Aorta (tissue), 5 donors: ENCODE measurements at places on chromosomes 7 and 10. TPM values are rescaled to one million over a fixed set of nuclear protein-coding genes. Genes with fewer than 3 reads are reported as not detected.

DNA sequence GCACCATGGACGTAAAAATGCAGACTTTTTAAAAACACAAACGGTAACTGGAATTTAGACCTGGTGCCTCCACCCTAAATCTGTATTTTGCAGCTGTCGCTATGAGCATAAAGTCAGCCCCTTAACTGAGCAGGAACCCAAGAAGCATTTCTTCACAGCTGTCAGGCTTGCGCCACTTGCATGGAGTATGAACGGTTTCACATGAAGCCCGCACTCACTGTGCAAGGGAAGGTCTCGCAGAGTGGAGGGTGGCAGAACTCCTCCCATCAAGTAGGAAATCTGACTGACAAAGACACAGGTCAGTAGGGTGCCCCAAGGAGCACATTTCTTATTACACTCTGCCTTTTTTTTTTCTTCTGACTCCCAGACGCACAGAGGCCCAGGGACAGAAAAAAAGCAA lies 58.5 kb downstream of the ELMO1 start:
- H3K27me3 ChIP-seq, result no peaks in the 10 kb centered on the region
- H3K4me3 ChIP-seq, result no peak overlapping the region
- no peak overlapping the region for H3K27ac ChIP-seq
- H3K36me3 ChIP-seq, result no peaks in the 10 kb centered on the region

GRCh38 chr7:70116867-70117266 lies 518.6 kb downstream of the AUTS2 start:
- H3K36me3 ChIP-seq, result no peaks in the 10 kb centered on the region
- DNase-seq, result no peak
- H3K27me3 ChIP-seq, result no peaks in the 10 kb centered on the region
- no peak overlapping the region for H3K27ac ChIP-seq

The SYNPO2L gene
- 0.18 TPM for total RNA-seq

DNA sequence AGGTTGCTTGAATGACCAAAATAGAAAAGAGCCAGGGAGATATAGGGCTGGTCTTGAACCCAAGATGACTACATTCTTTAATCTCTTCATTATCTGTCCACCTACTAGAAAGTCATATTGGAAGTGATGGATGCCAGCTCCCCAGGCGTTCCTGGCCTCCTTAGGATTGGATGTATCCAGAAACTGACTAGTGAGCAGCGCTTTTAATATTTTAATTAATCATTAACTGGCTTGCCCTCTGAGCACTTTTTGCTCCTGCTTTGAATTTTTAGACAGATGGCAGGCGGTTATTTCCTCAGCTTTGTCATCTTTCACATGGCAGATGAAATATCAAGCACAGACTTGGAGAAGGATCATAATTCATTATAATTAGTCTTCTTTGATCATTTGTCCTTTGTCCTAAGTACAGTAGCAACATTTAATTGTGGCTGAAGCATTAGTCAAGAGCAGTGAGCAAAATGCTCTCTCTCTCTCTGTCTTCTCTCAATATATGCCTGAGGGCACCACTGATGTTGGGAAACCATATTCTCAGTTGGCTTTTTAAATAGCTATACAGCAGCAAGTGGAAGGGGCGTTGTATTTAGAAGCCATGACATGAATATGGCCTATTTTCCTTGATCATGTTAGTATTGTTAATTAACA lies 588.0 kb downstream of the NRG3 start:
- H3K36me3 ChIP-seq, result no peaks in the 10 kb centered on the region
- no peaks in the 10 kb centered on the region for H3K27me3 ChIP-seq
- no peak overlapping the region for H3K4me3 ChIP-seq
- H3K27ac ChIP-seq, result no peak overlapping the region
- H3K4me1 ChIP-seq, result no peaks in the 10 kb centered on the region

DNA sequence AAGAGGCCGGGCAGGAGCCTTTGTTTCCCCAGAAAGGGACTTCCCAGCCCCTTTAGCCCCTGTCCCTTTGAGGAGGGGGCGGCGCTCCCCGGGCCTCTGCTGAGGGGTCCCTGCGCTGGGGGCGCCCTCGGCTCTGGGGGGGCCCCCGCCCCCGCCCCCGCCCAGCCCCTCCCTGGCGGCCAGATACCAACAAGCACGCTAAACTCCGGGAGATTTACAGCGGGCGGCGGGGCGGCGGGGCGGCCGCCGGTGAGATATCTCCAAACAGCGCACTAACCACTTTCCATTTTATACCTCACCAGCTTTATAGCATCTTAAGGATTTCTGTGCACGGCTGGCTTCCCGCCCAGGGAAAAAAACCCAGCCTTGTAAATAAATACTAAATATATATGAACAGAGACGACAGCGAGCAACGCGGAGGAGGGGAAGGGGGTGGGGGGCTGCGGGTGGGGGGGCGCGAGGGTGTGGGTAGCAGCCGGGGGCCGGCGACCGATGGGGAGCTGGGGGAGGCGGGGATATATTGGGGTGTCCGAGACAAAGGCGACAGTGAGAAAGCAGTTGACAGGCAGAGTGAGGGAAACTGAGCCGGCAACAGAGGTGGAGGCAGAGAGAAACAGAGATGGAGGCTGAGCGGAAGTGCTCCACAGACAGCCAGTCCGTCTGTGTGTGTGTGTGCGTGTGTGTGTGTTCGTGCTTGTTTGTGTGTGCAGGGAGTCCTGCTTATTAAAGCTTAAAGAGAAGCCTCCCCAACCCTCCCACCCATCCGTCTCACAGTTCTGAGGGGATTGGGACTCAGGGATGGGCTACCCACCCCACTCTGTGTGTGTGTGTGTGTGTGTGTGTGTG lies 85.8 kb downstream of the HIF1AN start:
- H3K27ac ChIP-seq, result no peak overlapping the region
- peaks cover 3% of the 10 kb centered on the region for H3K27me3 ChIP-seq
- H3K4me1 ChIP-seq, result no peaks in the 10 kb centered on the region
- no peaks in the 10 kb centered on the region for H3K36me3 ChIP-seq
- no peak overlapping the region for H3K4me3 ChIP-seq

GRCh38 chr10:132011024-132011423 lies 29.3 kb upstream of the BNIP3 start:
- no peak overlapping the region for H3K4me3 ChIP-seq
- no peaks in the 10 kb centered on the region for H3K27me3 ChIP-seq
- no peak for DNase-seq

DNA sequence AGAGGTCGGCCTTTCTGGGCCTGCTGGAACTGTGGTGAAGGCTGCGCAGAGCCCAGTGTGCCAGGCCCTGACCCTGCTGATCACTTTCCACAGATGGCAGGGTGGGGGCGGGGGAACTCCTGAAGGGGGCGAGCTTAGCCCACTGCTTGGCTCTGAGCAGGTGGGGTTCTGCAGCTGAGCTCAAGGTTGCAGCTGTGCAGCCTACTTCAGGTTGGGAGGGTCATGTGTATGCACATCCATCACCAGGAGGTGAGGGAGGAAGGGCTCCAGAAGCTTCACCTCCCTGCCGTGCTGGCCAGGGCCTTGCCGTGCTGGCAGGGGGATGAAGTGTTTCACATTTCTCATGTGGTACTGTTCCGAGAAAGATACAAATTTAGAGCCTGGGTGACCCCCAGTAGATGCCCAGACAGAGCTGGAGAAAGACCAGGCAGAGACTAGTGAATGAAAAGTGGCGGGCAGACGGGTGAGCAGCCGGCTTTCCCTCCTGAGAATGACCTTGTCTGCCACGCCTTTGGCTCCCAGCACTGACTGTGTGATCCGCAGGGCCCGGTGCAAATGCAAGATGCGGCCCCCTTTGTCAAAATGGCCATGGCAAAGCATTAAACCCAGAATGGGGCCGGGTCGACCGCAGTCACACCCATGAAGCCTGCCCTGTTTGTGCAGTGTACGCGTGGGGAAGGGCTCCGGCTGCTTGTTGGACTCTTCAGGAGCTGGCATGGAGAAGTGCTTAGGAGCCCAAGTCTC lies 25.2 kb downstream of the FAM241B start:
- DNase-seq, result no peak
- no peaks in the 10 kb centered on the region for H3K27me3 ChIP-seq
- no peak overlapping the region for H3K4me3 ChIP-seq
- no peaks in the 10 kb centered on the region for H3K4me1 ChIP-seq
- no peaks in the 10 kb centered on the region for H3K36me3 ChIP-seq

GRCh38 chr7:44664780-44665461 lies 58.5 kb downstream of the OGDH start:
- peaks cover 3% of the 10 kb centered on the region for H3K36me3 ChIP-seq
- no peak for DNase-seq
- no peak overlapping the region for H3K4me3 ChIP-seq
- no peak overlapping the region for H3K27ac ChIP-seq
- H3K27me3 ChIP-seq, result no peaks in the 10 kb centered on the region

DNA sequence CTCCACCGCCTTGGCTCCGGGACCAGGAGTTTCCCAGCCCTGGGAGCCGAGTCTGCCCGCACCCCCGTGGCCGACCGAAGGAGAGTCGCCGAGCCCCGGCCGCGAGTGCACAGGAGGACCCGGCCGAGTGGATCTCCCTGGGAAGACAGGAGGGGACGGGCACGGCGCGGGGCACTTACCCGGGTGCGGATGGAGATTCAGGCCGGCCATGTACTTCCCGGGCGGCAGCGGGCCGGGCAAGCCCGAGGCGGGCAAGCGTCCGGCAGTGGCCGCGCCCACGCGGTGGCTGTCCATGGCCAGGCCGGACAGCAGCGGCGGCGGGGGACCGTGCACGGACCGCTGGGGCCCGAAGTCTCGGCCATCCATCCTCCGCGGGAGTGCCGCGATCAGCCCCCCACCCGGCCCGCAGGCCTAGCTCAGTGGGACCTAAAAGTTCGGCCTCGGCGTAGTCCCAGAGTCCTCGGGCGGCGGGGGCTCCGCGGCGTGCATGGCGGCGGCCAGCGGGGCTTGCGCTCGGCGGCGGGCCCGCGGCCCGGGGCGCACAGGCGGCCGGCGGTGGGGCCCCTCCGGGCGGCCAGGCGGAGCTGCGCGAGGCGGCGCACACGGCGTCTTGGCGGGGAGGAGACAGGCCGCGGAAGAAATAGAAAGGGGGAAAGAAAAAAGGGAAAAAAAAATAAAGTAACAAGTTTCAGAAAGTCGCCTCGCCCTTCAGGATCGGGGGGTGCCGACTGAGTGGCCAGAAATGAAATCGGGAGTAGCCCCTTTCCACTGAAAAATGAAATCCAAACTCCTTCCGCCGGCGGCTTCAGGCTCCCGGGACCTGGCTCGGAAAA lies 2.5 kb downstream of the TNRC18 start:
- no peak for DNase-seq
- no peaks in the 10 kb centered on the region for H3K36me3 ChIP-seq

DNA sequence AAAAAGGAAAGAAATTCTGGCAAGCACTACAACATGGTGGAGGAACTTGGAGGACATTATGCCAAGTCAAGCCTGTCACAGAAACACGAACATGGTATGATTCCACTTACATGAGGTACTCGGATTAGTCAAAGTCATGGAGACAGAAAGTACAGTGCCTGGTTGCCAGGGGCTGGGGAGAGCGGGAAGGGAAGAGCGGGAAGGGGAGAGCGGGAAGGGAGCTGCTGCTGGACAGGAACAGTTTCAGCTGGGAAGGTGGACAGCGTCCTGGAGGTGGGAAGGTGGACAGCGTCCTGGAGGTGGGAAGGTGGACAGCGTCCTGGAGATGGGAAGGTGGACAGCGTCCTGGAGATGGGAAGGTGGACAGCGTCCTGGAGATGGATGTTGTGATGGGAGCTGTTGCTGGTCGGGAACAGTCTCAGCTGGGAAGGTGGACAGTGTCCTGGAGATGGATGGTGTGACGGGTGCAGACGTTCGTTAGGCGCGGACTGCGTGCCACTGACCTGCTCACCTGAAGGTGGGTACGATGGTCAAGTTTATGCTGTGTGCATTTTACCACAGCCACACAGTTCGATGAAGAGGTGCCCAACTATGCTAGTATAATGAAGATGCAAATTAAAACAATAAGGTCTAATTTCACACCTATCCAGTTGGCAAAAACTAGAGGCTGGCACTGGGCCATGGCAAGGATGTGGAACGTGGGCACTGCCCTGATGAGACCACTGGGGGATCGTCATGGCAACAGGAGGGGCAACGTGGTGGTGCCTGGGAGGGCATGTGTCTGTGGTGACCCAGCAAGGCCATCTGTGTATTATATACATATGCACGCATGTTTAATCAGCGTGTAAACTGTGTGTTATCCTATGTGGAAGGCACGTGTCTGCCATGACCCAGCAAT lies 103.8 kb downstream of the NKX6-2 start:
- DNase-seq, result peak; percentile 31
- H3K4me3 ChIP-seq, result no peak overlapping the region
- no peaks in the 10 kb centered on the region for H3K36me3 ChIP-seq
- H3K27ac ChIP-seq, result no peak overlapping the region
- no peaks in the 10 kb centered on the region for H3K4me1 ChIP-seq

- H3K4me1 ChIP-seq, result peaks cover 6% of the 10 kb centered on the region
- H3K27me3 ChIP-seq, result no peaks in the 10 kb centered on the region
- peak; percentile 65 for DNase-seq
- H3K27ac ChIP-seq, result peak overlapping the region; percentile 52
- H3K36me3 ChIP-seq, result no peaks in the 10 kb centered on the region
Measured at GRCh38 chr10:4051011-4051640, 266.1 kb upstream of the KLF6 start.

DNA sequence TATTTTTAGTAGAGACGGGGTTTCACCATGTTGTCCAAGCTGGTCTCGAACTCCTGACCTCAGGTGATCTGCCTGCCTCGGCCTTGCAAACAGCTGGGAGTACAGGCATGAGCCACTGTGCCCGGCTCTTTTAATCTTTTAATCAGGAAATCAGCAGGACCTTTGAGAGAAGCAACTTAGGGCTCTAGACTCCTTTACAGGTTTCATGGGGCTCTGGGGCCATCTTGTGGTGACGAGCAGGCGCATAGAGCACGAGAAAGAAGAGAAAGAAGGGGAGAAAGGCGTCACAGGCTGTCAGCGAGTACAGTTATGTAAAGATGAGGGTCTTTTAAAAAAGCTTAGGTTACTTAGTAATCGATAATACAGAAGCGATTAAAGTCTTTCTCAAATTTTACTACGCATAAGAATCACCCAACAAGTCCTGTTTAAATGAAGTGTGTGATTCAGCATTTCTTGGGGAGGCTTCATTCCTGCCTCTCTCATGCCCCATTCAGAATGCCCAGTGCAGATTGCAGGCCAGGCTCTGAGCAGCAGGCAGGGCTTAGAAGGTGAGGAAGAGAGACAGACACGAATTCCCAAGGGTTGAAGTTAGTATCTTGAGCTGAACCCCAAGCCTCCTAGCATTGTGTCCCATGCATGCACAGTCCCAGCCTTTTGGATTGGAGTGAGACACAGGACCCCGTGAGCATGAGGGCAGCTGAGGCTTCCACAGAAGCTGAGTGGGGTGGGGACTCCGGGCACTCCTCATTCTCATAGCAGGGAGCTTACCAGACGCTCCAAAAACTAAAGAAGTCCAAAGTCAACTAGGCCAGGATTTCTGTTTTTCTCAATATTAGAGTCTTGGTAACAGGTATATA lies 23.6 kb upstream of the PFKP start:
- H3K27ac ChIP-seq, result peak overlapping the region; percentile 79
- H3K27me3 ChIP-seq, result no peaks in the 10 kb centered on the region
- no peaks in the 10 kb centered on the region for H3K4me1 ChIP-seq
- DNase-seq, result peak; percentile 81

The OR13A1 gene
- not detected for total RNA-seq

GRCh38 chr10:61754587-61755550 lies 92.1 kb downstream of the CABCOCO1 start:
- peaks cover 1% of the 10 kb centered on the region for H3K4me1 ChIP-seq
- DNase-seq, result no peak
- no peaks in the 10 kb centered on the region for H3K36me3 ChIP-seq
- H3K27me3 ChIP-seq, result no peaks in the 10 kb centered on the region

The BHLHA15 gene
- not detected for total RNA-seq

- no peaks in the 10 kb centered on the region for H3K27me3 ChIP-seq
- no peaks in the 10 kb centered on the region for H3K36me3 ChIP-seq
- H3K4me1 ChIP-seq, result no peaks in the 10 kb centered on the region
- no peak overlapping the region for H3K27ac ChIP-seq
- no peak for DNase-seq
Measured at GRCh38 chr7:6012355-6013104, 3.5 kb downstream of the AIMP2 start.
